ENCODE measurements at places on chromosomes 5 and 9. TPM values are rescaled to one million over a fixed set of nuclear protein-coding genes. Genes with fewer than 3 reads are reported as not detected.

DNA sequence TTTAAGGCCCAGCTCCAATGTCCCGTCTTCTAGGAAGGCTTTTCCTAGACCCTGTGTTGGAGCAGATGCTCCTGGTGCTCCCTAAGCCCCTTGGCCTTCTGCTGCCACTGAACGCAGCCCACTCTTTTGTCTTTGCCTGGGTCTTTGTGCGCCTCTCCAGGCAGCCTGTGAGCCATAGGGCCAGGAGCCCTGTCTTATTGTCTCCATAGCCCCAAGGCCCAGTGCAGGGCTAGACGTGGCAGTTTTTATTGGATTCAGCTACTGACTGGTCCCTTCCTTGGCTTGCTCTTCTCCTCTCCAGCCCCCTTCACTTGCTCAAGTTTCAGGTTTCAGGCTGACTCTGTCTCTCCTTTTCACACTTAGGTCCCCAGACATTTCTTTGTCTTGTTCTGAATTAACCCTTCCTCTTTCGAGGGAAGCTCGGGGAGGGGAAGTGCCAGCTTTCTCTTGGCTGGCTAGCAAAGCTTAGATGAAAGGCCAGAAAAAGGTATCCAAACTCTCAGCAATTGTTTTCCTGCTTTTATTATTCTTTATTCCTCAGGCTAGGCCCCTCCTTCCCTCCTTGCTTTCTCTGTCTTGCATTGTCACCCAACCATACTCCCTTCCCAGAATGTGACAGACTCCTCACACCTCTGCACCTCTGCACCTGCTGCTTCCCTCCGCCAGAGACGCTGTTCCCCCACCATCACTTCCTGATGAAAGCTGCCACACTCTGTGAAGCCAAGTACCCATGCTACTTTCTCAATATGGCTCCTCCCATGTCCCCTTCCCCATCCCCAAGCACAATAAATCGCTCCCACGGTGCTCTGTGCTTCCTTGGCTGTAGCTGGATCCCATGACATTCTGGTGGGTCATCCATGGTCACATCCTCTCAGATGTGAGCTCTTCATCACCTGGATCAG is 101.6 kb upstream of the CPEB4 start:
- no peak for DNase-seq
- peaks cover 10% of the 10 kb centered on the region for H3K27me3 ChIP-seq
- H3K27ac ChIP-seq = no peak overlapping the region
- peaks cover 3% of the 10 kb centered on the region for H3K4me1 ChIP-seq
- no peaks in the 10 kb centered on the region for H3K36me3 ChIP-seq

Gene IFNE
- 0.25 TPM for total RNA-seq

- H3K27ac ChIP-seq = no peak overlapping the region
- H3K36me3 ChIP-seq = no peaks in the 10 kb centered on the region
- H3K4me1 ChIP-seq = no peaks in the 10 kb centered on the region
- H3K4me3 ChIP-seq = no peak overlapping the region
Observed at GRCh38 chr5:123304777-123305316, 118.4 kb downstream of the CEP120 start.

- H3K27me3 ChIP-seq = no peaks in the 10 kb centered on the region
- H3K4me3 ChIP-seq = no peak overlapping the region
- H3K27ac ChIP-seq = no peak overlapping the region
- DNase-seq = no peak
- H3K36me3 ChIP-seq = peaks cover 4% of the 10 kb centered on the region
Observed at GRCh38 chr9:127847178-127847510, 7.3 kb downstream of the ENG start.

GRCh38 chr5:179288809-179289185 is 56.5 kb downstream of the ADAMTS2 start:
- no peaks in the 10 kb centered on the region for H3K36me3 ChIP-seq
- H3K4me1 ChIP-seq = no peaks in the 10 kb centered on the region
- DNase-seq = no peak
- H3K27me3 ChIP-seq = no peaks in the 10 kb centered on the region
- no peak overlapping the region for H3K4me3 ChIP-seq

GRCh38 chr5:173383711-173384110 is 55.5 kb upstream of the STC2 start:
- no peak overlapping the region for H3K27ac ChIP-seq
- DNase-seq = no peak
- H3K36me3 ChIP-seq = no peaks in the 10 kb centered on the region
- no peaks in the 10 kb centered on the region for H3K4me1 ChIP-seq

Gene SETD9
- 0.73 TPM for total RNA-seq

DNA sequence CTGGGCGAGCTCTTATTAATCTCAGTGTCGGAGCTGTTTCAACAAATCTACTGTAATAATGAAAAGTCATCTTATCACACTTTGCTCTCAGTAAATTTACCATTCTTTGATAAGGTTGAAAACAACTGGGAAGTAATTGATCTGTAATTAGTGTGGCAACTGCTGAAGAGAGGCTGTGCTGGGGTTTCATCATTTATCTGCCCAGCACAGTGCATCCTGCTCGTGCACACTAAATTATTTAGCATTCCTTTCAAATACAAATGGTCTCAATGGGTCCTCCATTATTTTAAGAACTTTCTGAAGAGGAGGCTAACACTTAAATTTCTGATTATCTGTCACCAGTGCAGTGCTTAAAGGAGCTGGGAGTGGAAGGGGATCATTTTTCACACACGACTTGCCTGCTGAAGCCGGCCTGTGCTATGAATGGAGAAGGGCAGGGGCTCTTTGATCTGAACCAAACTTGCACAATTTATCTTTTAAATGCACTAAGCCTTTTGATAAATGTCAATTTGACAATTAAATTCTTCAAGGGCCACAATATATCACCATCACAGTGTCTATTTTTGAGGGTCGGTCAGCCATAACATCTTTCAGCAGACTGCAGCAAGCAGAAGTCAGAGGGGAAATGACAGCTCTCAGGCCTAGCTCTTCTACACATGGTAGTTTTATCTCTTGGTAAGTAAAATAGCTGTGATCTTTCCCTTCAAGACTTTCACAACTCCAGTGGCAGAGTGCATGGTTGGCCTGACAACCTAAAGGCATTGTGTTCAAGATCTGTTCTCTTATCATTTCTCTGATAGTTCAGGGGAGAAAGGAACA is 106.4 kb upstream of the EFNA5 start:
- no peak overlapping the region for H3K27ac ChIP-seq
- no peak for DNase-seq
- H3K4me1 ChIP-seq = no peaks in the 10 kb centered on the region
- no peaks in the 10 kb centered on the region for H3K36me3 ChIP-seq

GRCh38 chr9:93286252-93287188 is 102.6 kb downstream of the WNK2 start:
- H3K4me3 ChIP-seq = no peak overlapping the region
- no peak for DNase-seq
- no peaks in the 10 kb centered on the region for H3K4me1 ChIP-seq
- peaks cover 24% of the 10 kb centered on the region for H3K27me3 ChIP-seq

- no peak overlapping the region for H3K4me3 ChIP-seq
- no peak for DNase-seq
- no peak overlapping the region for H3K27ac ChIP-seq
- H3K36me3 ChIP-seq = peaks cover 19% of the 10 kb centered on the region
- H3K27me3 ChIP-seq = no peaks in the 10 kb centered on the region
Observed at GRCh38 chr5:169950333-169950732, 30.0 kb downstream of the INSYN2B start.

- no peak overlapping the region for H3K4me3 ChIP-seq
- no peak for DNase-seq
- no peak overlapping the region for H3K27ac ChIP-seq
- no peaks in the 10 kb centered on the region for H3K36me3 ChIP-seq
- no peaks in the 10 kb centered on the region for H3K4me1 ChIP-seq
Observed at GRCh38 chr9:6076851-6077250, 61.4 kb upstream of the RANBP6 start.

- no peak for DNase-seq
- peaks cover 16% of the 10 kb centered on the region for H3K36me3 ChIP-seq
Observed at GRCh38 chr9:127896395-127897192, 2.8 kb downstream of the ST6GALNAC6 start.

Gene PTPA
- 57.5 TPM for total RNA-seq

GRCh38 chr5:157292599-157292998 is 26.7 kb downstream of the CYFIP2 start:
- no peak overlapping the region for H3K27ac ChIP-seq
- DNase-seq = no peak
- no peak overlapping the region for H3K4me3 ChIP-seq
- H3K36me3 ChIP-seq = peaks cover 16% of the 10 kb centered on the region
- no peaks in the 10 kb centered on the region for H3K27me3 ChIP-seq

GRCh38 chr5:176740702-176741496 is 69.5 kb upstream of the UNC5A start:
- H3K4me3 ChIP-seq = no peak overlapping the region
- no peaks in the 10 kb centered on the region for H3K36me3 ChIP-seq
- no peak overlapping the region for H3K27ac ChIP-seq
- peaks cover 1% of the 10 kb centered on the region for H3K4me1 ChIP-seq

- no peaks in the 10 kb centered on the region for H3K4me1 ChIP-seq
- DNase-seq = no peak
- H3K4me3 ChIP-seq = no peak overlapping the region
- no peaks in the 10 kb centered on the region for H3K36me3 ChIP-seq
Observed at GRCh38 chr5:11563822-11564221, 340.4 kb downstream of the CTNND2 start.

Gene FOXD4L5
- 0.51 TPM for total RNA-seq

GRCh38 chr5:107512029-107512428 is 158.7 kb downstream of the EFNA5 start:
- no peak overlapping the region for H3K4me3 ChIP-seq
- no peaks in the 10 kb centered on the region for H3K4me1 ChIP-seq
- no peak for DNase-seq
- H3K36me3 ChIP-seq = no peaks in the 10 kb centered on the region

Gene PCDHB14
- total RNA-seq = not detected

GRCh38 chr9:136686794-136687711 is at the start of gene AGPAT2:
AGPAT2 (minus strand) TSS chr9:136687457; CDS start chr9:136687357, 100 bp downstream.
- H3K36me3 ChIP-seq = no peaks in the 10 kb centered on the region
- H3K4me3 ChIP-seq = peak within 1 kb of the TSS; percentile 66

Gene CRB2
- not detected for total RNA-seq

DNA sequence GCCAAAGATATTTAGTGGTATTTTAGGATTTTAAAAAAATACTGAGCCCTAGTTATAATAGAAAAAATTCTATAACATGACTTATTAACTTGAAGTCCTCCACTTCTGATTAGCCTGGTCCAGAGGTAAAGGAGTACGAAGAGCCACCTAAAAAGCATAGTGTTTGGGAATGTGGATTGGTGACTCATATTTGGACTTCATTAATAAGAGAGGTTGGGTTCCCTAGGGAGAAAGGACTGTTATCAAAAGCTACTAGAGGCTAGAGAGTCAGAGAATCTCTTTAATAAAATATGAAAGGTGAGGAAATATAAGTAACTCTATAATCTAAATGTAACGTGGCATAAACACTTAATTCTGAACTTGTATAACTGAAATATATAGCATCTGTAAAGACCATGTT is 180.7 kb upstream of the TARS1 start:
- no peaks in the 10 kb centered on the region for H3K27me3 ChIP-seq
- no peaks in the 10 kb centered on the region for H3K36me3 ChIP-seq
- no peak for DNase-seq
- H3K27ac ChIP-seq = no peak overlapping the region
- H3K4me3 ChIP-seq = no peak overlapping the region

GRCh38 chr9:19989213-19989612 is 200.4 kb upstream of the SLC24A2 start:
- no peaks in the 10 kb centered on the region for H3K36me3 ChIP-seq
- no peaks in the 10 kb centered on the region for H3K4me1 ChIP-seq
- no peak overlapping the region for H3K27ac ChIP-seq
- DNase-seq = no peak
- no peaks in the 10 kb centered on the region for H3K27me3 ChIP-seq

Gene FGF1
- not detected for total RNA-seq

GRCh38 chr5:172420235-172420939 is 33.9 kb downstream of the SH3PXD2B start:
- DNase-seq = no peak
- H3K4me1 ChIP-seq = no peaks in the 10 kb centered on the region

DNA sequence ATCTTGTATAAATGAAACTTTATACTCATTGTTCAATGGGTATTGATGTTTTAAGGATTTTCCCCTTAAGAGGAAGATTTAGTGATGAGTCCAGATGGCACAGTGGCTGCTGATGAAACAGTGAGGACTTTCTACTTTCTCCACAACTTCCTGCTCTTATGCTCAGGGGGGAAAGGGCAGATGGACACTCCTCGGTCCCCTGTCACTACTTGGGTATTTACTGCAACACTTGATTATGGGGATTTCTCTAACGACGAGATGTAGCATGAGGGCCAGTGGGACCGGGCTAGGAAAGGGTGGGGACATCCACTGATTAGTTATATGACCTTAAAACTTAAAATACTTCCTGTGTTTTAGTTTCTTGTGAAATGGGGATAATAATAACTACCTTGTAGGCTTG is 146.1 kb upstream of the HMHB1 start:
- no peaks in the 10 kb centered on the region for H3K36me3 ChIP-seq
- H3K27ac ChIP-seq = no peak overlapping the region
- DNase-seq = no peak
- H3K4me1 ChIP-seq = no peaks in the 10 kb centered on the region
- no peak overlapping the region for H3K4me3 ChIP-seq

DNA sequence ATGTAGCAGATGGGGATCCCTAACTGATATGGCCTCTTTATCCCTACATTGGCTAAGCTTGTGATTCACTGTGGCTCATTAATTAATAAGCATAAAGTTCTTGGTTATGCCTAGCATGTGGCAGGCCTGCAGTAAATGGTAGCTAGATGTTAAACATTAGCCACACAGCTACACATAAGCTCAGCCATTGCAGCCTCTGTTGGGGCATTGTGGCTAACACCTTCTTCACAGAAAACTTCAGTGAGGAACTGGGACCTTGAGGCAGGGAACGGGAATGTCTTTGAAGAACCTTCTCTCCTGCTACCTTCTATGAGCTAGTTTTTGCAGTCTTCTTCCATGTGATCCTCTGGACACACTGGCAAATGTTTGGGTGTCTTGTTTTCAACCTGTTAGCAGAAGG is 338.2 kb downstream of the NTRK2 start:
- H3K36me3 ChIP-seq = no peaks in the 10 kb centered on the region
- no peak for DNase-seq
- no peak overlapping the region for H3K4me3 ChIP-seq
- no peak overlapping the region for H3K27ac ChIP-seq
- H3K27me3 ChIP-seq = no peaks in the 10 kb centered on the region

DNA sequence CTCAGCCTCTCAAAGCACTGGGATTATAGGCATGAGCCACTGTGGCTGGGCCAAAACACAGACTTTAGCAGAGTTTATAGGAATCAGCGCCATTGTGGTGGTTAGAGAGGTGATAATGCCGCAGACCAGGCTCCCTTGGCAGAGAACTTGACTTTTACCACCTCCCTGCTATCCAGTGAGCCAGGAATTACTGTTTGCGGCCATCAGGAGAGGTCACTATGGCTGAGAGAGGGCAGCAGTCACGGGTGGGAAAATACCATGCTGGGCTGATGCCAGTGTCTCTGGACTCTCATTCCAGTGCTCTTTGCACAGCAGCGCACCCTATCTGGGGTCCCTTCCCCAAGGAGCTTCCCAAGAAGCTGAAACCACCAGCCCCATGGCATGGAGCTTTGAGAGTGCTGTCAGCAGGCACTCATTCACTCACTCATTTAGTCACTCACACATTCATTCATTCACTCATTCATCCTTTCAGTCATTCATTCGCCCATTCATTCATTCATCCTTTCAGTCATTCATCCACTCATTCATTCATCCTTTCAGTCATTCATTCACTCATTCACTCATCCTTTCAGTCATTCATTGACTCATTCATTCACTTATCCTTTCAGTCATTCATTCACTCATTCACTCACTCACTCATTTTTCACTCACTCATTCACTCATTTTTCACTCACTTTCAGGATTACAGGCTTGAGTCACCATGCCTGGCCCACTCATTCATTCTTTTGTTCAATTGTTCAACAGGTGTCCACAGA is 27.3 kb upstream of the RNU6ATAC start:
- DNase-seq = no peak
- H3K4me3 ChIP-seq = no peak overlapping the region
- peaks cover 3% of the 10 kb centered on the region for H3K27me3 ChIP-seq
